ENCODE measurements at places on chromosomes 5 and 9.

DNA sequence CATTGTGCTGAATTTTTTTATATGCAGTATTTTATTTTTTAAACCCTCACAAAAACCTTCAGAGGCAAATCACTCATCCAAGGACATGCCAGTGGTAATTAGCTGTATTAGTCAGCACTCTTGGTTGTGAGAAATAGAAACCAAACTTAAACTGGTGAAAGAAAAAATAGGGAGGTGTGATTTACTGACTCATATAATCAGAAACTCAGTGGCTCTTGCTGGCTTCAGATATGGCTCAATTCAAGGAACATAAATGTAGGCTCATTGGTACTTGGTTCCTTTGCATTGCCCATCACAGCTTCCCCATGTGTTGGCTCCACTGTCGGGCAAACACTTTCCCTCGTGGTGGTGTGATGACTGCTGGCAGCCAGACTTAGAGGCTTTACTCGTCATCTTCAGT lies 497.2 kb downstream of the MAT2B start:
- DNase-seq, result no peak

DNA sequence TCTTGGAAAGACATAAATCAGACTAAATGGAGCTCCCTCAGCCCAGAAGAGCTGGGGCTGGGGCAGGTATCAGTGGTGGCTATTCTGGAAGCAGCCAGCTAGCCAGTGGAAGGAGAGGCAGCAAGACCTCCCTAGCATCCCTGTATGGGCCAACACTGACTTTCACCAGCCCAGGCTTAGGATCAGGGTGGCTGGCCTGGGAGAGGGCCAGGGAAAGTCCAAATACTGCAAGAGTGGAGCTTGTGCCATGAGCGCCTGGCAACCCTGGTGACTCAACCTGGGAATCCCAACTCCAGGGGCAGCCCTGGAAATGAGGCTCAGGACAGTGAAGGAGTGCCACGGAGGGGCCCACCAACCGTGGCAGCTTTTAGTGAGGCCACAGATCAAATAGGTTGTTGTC lies 7.6 kb upstream of the IRF1 start:
- no peak for DNase-seq

DNA sequence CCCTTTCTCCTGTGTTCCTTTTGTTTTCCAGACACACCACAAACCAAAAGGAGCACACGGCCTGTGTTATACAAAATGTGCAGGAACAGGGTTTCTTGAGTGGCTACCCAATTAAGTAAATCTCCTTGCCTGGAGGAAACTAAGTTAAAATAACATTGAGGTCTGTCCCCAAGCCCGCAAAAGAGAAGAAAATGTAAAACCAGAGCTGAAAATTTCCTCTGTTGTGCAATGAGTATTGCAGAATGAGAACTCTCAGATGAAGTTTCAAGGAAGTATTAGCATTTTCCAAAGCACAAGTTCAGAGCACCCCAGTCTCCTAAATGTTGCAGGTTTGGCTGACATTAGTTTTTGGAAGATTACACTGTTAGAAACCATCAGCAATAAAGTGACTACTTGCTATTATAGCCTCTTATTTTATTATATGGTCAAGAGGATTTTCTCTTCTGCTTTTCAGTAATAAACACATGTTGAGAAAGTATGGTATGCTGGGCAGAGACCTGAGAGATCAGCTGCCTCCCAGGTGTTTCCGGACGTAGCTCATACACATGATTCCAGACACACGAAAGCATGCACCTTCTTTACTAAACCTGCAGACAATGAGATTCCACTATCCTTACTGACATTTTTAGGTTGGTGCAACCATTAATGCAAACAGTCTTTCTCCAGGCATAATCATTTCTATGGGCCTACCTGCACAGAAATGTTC lies 161.3 kb downstream of the SNCAIP start:
- no peak for DNase-seq

DNA sequence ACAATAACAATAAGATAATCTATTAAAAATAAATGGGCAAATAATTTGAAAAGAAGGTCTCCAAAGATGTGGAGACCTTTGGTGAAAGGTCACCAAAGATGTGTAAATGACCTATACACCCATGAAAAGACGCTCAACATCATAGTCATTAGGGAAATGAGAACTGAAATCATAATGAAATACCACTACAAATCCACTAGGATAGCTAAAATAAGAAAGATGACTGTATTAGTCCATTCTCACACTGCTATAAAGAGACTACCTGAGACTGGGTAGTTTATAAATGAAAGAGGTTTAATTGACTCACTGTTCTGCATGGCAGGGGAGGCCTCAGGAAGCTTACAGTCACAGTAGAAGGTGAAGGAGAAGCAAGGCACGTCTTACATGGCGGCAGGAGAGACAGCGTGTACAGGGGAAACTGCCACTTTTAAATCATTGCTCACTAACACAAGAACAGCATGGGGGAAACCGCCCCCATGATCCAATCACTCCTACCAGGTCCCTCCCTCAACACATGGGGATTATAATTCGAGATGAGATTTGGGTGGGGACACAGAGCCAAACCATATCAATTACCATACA lies 339.6 kb downstream of the ENC1 start:
- no peak for DNase-seq

- DNase-seq, result peak; percentile 38
Measured at GRCh38 chr5:110625376-110625999, 101.0 kb downstream of the TMEM232 start.

All from NCI-H1105 treated with DMSO at 0.1 percent for 48 hours (cell line).